ENCODE measurements at places on chromosomes 6 and 20. TPM values are rescaled to one million over a fixed set of nuclear protein-coding genes. Genes with fewer than 3 reads are reported as not detected.
A peak's percentile ranks its signal among the peaks of the same experiment; 100 is the strongest.

DNA sequence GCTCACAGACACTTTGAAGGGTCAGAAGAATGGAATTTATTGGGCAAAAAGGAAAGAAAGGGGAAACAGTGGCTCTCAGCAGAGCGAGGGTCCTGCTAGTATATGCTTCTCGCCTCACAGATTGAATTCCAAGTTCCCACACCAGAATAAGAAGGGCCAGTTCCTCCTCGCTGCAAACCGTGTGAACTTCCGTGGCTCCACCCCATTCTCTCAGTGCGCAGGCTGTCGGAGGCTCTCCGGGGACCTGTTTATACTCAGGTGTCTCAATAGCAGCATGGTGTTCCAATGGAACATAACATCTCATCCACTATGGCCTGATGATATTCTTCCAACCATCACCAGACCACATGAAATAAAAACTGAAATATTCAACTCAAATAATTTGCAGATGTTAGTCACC lies 4.6 kb downstream of the SAMD3 start:
- no peak for DNase-seq

DNA sequence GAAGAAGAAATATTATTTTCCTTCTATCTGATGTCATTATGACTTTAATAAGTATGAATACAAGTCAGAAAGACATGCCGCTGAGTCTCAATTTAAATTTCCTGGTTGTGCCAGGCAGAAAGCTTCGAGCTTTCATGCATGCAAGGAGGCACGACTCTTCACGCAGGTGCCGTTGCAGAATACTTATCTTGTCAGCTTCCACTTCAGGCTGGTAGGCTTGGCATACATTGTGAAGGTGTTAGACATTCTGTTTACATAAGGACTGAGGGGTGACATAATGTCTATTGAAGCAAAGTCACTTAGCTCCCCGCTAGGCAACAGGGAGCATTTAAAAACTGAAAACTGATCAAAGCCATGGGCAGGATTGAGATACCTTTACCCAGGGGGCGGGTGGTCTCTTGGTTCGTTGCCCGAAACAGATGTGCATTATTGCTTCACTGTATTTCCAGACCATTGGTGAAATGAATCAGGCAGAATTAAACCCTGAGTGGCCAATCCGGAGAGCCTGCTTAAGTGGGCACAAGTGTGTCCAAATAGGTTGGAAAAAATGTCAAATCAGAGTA lies 16.4 kb downstream of the BMP6 start:
- no peak for DNase-seq

GRCh38 chr6:10399451-10399850 lies 15.4 kb downstream of the TFAP2A start:
- DNase-seq = no peak

- DNase-seq = no peak
These were observed 21.7 kb downstream of the CPNE1 start for GRCh38 chr20:35643045-35643444.

DNA sequence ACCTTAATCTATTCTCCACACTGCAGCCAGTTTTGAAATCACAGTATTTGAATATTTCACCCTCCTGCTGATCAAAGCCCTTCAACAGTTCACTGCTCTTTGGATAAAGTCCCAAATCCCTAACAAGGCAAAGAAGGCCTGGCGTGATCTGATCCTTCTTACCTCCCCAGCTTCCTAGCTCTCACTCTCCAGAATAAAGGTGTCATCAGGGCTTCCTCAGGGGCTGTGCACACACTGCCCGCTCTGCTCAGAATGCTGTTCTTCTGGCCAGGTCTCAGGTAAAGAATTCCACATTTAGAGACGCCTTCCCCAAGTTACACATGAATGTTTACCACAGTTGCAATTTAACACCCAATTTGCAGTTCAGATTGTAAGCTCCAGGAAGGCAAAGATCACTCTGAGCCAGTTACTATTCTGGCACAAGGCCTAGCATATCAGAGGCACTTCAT lies 58.9 kb upstream of the MCM9 start:
- no peak for DNase-seq

- DNase-seq = no peak
These were observed 555.5 kb upstream of the MARCKS start for GRCh38 chr6:113301651-113302050.

Gene RHAG
- polyA plus RNA-seq = not detected

DNA sequence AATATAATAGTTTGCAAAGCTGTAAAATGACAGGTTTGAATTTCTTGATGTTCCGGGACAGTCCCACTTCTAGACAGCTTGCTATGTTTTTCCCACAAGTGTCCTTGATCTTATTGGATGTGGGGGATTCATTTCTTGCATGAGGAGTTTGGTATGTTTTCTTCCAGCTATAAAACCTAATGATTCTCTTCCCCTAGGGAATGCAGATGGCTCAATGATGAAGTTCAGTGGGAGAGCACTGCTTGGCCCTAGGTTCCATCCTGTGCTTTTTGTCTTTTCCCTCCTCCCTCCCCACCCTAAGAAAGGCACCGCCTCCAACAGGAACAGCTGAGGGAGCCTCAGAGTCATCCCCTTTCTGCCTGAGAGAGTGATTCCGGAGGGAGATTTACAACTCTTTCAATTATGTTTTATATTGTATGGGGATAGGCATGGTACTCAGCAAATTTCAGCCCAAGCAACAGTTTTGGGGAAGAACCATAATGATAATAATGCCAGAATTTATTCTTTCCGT lies 149.2 kb downstream of the PHACTR1 start:
- DNase-seq = no peak

Gene STMN3
- 111 TPM for polyA plus RNA-seq

Gene AVP
- not detected for polyA plus RNA-seq

Gene HLA-DOA
- polyA plus RNA-seq = not detected

GRCh38 chr6:166309977-166310376 lies 1.8 kb upstream of the PRR18 start:
- DNase-seq = no peak

GRCh38 chr6:5656226-5656625 lies 350.5 kb downstream of the NRN1 start:
- no peak for DNase-seq

Gene SLC4A11
- polyA plus RNA-seq = 1.6 TPM

- DNase-seq = no peak
These were observed 10.6 kb downstream of the MYB start for GRCh38 chr6:135191508-135192255.

DNA sequence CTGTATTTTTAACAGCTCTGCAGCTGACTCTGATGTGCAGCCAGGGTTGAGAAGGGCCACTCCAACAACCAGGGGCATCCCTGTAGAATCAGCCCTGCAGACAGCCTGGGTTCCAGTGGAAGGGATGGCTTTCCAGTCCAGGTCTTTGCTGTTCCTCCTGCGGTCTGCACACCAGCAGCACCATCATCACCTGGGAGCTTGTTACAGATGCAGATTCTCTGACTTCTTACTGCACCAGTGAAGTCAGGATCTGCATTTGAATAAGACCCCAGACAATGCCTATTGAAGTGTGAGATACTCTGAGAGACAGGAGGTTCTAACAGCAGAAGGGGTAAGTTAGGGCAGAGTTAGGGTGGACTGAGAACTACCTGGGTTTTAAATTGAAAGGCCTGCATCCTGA lies 151.3 kb downstream of the F13A1 start:
- no peak for DNase-seq

- peak; percentile 56 for DNase-seq
These were observed 17.9 kb downstream of the EDN3 start for GRCh38 chr20:59318201-59318790.

DNA sequence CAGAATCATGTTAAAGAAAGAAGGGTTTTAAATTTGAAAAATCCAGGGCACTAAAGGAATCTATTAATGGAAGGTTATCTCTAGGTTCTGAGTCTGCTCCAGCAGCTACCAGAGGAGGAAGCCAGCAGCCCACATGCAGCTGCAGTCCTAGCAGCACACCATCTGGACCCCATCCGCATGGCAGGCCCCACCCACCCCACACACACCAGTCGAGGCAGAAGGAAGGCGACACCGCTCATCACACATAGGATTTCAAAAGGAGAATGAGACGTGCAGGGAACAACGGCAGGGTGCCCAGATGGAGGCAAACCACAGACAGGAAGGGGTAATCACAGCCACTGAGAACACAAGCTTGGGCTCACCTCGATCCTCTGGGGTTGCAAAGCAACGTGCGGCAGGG lies 78.9 kb downstream of the GINS1 start:
- peak; percentile 61 for DNase-seq

Gene WFDC11
- polyA plus RNA-seq = not detected

DNA sequence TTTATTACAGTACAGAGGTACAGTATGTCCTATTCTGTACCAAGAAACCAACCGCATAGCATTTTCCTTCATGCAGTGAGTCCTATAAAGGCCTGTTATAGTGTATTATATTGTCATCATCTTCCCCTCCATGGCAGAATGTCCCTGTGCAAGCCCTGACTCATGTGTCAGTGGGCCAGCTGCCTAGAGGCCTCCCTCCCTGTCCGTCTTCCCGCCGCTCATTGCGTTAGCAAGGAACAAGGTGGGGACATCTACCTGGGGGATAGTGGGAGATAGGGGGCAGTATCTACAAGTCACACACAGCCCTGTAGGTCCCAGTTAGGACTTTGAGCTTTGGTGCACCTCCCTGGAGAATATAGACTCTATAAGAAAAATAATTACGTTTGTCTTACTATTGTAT lies 27.1 kb downstream of the ARFGEF2 start:
- no peak for DNase-seq

DNA sequence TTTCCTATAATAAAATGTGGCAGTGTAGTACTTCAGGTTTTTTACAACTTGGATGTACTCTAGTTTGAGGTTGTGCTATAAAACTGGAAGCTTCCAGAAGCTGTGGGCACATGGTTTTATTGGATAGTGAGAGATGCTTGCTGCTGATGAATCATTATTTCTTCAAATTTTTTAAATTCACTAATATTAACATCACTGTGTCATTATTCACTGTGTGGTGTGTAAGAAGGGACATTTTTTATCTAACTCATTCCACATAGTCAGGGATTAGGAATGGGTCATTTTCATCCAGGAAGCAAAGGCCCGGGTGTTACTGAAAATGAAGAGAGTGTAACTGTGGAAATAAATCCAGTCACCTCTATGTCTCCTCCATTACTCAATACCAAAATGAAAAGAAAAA lies 421.0 kb downstream of the TENT5A start:
- no peak for DNase-seq

DNA sequence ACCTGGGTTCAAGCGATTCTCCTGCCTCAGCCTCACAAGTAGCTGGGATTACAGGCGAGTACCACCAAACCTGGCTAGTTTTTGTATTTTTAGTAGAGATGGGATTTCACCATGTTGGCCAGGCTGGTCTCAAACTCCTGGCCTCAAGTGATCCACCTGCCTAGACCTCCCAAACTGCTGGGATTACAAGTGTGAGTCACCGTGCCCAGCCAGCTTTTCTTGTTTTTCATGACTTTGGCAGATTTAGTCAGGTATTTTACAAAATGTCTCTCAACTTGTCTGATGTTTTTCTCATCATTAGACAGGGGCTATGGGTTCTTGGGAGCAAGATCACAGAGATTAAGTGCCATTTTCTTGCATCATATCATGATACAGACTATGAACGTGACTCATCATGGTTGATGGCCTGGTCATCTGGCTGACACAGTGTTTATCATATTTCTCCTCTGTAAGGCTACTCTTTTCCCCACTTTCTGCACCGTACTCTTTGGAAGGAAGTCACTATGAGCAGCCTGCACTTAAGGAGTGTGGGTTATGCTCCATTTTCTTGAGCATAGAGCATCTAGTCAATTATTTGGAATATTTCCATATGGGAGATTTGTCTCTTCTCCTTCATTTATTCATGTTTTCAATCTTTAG lies 67.8 kb downstream of the RNF182 start:
- DNase-seq = no peak

- DNase-seq = no peak
These were observed 88.2 kb downstream of the SLC22A23 start for GRCh38 chr6:3368685-3369084.

- DNase-seq = no peak
These were observed 1.7 kb downstream of the KCTD20 start for GRCh38 chr6:36444470-36444869.

DNA sequence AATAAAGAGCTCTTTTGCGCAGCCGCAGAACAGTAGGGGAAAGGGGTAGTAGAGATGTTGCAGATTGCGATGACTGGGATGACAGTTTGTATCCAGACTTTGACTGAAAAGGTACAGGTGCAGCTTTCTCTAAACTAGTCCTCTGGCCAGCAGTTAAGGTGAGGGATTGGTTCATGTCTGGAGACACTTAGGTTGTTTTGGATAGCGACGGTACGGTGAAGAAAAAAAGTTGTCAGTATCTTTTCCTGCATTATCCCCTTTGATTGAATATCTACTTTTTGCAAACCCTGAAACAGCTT lies 537 bp downstream of the PRR3 start:
- DNase-seq = no peak

Gene CLVS2
- 0.05 TPM for polyA plus RNA-seq
